ENCODE measurements at places on chromosomes 1 and 21.

GRCh38 chr1:183411091-183411490, 7.1 kb downstream of the NMNAT2 start:
- no peak for DNase-seq

- DNase-seq: no peak
Measured at GRCh38 chr1:54163573-54163972, 10.8 kb upstream of the CDCP2 start.

GRCh38 chr21:35417762-35418161, 368.7 kb upstream of the RUNX1 start:
- DNase-seq: no peak

DNA sequence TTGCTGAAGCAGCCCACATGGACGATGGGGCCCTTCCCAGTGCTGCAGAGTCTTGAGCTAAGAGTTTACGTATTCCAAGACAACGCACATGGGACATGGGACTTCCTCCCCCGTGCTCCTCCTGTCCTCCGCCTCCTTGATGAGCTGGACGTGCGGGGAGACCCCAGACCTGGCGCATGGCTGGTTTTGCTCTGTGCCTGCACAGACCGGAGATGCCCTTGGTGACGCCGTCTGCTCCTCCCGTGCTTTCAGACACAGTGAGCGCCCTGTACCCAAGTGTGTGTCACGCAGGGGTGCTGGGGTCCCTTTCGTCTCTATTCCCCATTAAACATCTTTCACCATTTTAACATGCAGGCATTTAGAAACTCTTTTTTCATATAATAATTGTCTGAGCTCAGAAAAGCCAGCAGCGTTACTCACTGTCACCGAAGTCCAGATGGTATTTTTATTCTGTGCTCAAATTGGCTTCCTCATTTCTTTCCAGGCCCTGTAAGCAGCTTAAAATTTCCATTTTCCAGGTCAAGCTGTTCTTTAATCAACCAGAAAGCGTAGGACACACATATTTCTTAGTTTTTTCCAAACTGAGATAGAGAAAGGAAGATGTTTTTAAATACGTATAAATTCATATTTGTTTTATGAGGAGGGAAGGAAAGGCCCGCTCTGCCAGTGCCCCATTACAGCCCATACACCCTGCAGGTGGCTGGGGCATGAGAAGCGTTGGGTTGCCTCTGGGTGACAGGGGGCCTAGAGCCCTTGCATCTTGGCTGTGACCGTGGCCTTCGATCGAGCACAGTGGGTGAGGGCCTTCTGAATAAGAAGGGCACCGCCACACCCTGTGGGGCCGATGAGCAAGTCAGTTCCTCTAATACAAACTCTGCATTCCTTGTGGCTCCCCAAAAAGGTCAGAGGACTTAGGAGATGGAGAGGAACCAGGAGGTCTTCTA, 17.9 kb upstream of the ZBTB21 start:
- no peak for DNase-seq

- DNase-seq: peak; percentile 48
Measured at GRCh38 chr1:204072931-204073836, at the start of gene SOX13. Gene SOX13 (plus strand): TSS chr1:204073115. CDS start chr1:204112916, 39,801 bp downstream.

DNA sequence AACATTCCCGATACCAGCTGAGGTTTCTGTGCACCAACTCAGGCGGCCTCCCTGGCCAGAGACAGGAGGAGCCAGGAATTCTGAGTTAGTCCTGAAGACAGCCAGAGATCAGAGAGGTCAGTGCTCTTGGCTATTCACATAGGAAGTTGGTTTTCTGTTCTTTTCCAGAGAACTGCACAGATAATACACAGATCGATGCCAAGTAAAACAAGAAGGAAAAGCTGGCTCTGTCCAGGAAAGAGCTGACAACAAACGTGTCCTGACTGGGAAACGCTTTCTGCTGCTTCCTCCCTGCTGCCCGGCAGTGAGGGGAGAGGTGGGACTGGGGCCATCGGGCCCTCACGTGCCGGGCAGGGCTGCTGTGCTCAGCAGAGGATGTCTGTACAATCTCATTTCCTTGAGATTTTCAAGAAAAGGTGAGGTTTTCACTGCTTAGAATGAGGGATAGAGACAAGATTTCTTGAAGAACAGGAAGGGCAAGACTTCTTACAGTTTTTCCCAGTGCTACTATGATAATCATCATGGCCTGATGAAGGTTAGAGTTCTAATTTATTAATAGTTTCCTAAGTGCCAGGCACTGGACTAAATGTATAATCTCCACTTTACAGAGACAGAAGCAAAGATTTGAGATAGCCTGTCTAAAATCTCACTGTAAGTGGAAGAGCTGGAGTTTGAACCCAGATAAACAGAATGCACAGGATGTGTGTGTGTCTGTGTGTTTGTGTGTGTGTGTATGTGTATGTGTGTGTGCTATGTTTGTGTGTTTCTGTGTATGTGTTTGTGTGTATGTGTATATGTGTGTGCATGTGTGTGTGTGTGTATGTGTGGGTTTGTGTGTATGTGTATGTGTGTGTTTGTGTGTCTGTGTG, 211.0 kb upstream of the RAB4A start:
- DNase-seq: no peak

DNA sequence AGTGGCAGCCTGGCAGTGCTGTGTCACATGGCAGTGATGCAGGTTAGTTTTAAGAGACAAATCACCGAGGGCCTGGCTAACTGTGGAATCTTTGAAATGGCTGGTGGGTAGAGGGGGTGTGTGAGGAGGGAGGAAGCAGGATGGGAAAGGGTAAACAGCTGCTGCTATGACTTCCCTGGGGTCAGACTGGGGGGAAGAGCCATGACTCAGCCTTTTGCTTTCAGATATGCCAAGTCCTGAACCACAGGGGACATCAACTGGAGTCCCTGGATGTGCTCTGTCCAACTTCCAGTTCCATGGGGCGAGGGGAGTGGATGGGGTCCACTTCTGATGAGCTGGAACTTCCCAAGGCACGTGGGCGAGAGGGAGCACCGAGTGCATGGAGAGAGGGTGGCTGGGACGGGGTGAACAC, 121.1 kb upstream of the ADAR start:
- DNase-seq: no peak

GRCh38 chr1:87230501-87230900, 98.2 kb upstream of the LMO4 start:
- no peak for DNase-seq

- DNase-seq: no peak
Measured at GRCh38 chr21:35394634-35395369, 345.7 kb upstream of the RUNX1 start.

DNA sequence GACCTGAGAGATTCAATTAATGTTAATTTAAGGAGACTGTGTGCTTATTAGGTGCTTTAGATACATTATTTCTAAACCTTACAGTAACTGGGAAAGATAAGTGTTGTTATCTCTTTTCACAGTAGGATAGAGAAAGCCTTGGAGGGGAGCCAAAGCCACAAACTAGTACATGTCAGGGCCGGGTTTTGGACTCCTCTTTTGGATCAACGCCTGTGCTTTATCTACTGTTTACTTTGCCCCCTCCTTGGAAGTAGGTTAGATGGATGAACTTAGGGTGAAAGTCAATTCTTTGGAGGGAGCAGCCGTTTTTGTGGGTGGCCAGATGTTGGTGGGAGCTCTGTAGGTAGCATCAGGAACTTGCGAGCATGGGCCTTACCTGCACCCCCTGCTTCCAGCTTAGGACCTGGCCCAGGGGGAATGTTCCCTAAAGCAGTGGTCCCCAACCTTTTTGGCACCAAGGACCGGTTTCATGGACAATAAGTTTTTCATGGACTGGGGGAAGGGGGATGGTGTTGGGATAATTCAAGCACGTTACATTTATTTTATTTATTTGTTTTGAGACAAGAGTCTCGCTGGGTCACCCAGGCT, 1.7 kb downstream of the HHAT start:
- DNase-seq: no peak

DNA sequence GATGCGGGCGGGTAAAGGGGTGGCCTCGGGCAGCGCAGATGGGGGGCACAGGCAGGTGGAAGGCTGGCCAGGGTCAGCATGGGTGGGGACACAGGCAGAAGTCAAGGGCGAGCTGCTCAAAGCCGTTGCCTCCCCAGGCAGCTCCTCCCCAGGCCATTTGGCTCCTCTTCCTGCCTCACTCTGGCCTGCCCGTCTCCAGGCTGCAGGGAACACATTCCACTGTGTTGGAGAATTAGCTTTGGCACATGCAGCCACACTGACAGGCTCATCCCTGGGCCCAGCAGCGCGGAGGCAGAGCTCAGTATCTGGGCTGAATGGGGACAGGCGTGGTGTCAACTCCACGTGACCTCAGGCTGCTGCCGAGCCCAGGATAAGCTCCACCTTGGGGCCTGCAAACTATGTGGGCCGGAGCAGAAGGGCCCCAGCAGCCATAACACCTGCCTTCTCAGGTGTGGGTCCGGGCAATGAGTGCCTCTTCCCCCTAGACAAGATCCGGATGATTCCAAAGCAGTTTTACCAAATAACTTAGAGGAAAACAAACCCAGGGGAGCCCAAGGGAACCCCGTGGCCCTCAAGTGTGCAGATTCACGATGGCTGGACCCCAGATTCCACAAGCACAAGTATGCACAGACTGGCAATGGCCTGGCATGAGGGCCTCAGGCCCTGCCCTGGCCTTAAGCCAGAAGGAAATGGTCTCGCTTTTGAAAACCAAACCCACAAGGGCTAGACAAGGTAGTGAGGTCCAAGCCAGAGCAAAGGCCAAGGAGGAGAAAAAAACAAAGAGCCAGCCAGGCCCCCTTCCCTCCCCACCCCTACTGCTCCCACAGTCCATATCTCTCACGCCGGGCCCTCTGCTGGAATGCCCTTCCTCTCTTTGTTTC, 40.2 kb downstream of the HSPG2 start:
- DNase-seq: no peak

DNA sequence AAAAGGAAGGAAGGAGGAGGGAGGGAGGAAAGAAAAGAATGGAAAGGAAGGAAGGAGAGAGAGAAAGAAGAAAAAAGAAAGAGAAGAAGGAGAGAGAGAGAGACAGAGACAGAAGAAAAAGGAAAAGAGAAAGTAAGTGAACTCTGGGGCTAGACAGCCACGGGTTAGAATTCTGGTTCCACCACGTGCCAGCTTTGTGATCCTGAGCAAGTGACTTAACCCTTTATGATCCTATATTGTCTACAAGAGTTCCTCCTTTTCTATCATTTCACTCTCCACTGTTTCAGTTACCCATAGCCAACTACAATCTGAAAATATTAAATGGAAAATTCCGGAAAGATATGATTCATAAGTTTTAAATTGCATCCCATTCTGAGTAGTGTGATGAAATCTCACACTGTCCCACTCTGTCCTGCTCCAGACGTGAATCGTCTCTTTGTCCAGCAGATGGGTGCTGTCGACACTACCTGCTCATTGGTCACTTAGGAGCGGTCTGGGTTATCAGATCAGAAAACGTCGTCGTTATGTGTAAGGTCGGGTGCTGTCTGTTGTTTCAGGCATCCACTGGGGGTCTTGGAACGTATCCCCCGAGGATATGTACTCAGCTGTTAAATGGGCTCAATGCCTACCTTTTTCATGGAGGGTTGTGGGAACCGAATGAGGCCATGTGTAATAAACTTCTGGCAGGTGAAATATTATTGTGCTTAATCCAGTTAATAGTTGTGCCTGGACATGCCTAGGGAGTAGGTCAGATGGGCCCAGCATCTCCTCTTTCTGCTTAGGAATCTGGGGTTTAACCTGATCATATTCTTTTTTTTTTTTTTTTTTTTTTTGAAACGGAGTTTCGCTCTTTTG, 19.1 kb downstream of the TMEM51 start:
- no peak for DNase-seq

DNA sequence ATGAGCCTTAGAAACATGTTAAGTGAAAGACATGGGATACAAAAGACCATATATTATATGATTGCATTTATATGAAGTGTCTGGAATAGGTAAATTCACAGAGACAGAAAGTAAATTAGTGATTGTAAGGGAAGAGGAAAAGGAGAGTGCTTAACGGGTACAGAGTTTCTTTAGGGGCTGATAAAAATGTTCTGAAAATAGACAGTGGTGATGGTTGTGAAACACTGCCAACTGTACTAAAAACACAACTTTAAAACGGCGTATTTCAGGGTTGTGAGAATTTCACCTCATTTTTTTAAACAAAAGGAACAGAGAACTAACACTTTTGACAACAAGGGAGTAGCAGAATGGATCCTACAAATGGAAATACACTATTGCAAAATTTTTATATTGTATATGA, 13.4 kb downstream of the COP1 start:
- no peak for DNase-seq

- DNase-seq: no peak
Measured at GRCh38 chr1:21673277-21673780, 4.2 kb upstream of the RAP1GAP start.

DNA sequence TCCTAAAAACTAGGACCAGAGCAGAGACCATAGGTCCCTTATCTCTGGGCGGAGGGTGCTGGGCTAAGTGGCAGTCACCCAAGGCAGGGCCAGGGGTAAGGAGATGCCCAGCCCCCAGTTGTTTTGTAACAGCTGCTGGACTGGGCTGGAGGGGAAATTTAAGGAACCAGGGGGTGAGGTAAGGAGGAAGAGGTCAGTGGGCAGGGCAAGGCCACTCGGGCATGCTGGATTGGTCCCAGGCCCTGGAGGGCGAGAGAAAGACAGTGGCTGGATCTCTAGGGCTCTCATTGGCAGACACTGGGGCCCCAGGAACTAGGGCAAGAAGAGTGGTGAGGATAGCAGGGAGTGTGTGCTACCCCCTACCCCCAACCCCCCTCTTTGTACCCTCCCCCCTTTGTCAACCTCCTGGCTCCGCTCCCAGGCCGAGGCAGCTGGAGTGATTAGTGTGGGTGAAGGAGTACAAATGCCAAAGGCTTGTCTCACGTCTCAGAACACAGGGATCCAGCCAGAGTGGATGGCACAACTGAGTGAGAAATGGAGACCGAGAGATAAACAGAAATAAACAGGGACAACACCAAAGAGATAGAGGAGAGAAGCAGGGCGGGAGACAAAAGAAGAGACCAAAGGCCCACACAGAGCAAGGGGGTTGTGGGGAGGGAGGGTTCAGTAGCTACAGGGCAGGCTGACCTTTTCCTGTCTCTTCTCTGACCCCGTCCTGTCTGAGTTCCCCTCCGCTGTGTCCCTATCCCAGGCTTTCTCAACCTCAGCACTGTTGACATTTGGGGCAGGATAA, 20.5 kb upstream of the THRAP3 start:
- DNase-seq: no peak

GRCh38 chr1:92786111-92786901, 1.4 kb upstream of the EVI5 start:
- no peak for DNase-seq

DNA sequence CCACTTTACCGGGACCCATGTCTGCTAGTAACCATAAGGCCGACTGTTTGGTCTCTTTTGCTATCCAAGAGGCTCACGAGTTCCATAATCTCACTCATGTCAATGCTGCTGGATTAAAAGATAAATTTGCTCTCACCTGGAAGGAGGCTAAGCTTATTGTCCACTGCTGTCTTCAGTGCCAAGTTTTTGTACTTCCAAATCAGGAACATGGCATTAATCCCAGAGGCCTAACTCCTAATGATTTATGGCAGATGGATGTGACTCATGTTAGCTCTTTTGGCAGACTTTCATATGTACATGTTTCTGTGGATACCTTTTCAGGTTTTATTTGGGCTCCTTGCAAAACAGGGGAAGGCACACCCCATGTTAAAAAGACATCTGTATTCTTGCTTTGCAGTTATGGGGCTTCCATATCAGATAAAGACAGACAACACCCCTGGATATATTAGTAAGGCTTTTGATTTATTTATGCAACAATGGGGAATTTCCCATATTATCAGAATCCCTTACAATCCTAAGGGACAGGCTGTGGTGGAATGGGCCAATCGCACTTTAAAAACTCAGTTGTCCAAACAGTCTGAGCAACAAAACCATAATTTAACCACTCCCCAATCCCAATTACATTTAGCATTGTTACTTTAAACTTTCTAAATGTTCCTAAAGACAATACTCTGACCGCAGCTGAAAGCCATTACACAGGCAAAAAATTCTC, 162.7 kb downstream of the IER5 start:
- DNase-seq: no peak

All from Panc1 (cell line).